ENCODE measurements at places on chromosomes 5 and 9.

GRCh38 chr5:124849774-124850173 lies 103.3 kb upstream of the ZNF608 start:
- no peak for DNase-seq

- DNase-seq, result no peak
Observed at GRCh38 chr9:138068601-138069035, 191.0 kb downstream of the CACNA1B start.

GRCh38 chr5:116068028-116068632 lies 16.7 kb upstream of the COMMD10 start:
- no peak for DNase-seq

GRCh38 chr9:113298311-113298710 lies 4.9 kb downstream of the RNF183 start:
- DNase-seq, result no peak

GRCh38 chr5:14374100-14374499 lies 207.5 kb upstream of the OTULINL start:
- DNase-seq, result no peak

DNA sequence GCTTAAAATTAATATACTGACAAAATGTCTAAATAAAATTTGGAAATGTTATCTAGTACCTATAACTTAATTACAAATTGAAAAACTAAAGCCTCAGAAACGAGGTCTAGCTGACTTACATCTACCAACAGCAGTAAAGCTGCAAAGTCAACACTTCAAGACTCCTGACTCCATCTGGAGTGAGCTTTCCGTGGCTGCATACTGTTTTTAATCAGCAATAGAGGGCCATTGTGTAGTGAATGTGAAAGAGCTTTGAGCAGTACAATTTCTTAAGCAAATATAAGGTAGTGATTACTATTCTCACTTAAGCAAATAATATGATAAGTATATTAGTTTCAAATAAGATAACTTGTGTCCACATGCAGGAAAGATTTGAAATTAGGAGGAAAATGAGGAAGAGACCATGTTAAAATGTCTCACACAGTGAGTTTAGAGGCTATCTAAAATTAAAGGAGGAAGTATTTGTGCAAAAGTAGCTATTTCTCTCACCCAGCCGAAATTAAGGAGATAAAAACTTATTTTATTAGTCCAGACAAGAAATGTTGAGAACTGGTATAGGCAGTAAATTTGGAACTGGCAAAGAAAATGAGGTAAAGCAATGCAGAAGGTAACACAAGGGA lies 6.4 kb downstream of the SPINK6 start:
- no peak for DNase-seq

GRCh38 chr5:130043834-130044233 lies 139.6 kb downstream of the CHSY3 start:
- no peak for DNase-seq

DNA sequence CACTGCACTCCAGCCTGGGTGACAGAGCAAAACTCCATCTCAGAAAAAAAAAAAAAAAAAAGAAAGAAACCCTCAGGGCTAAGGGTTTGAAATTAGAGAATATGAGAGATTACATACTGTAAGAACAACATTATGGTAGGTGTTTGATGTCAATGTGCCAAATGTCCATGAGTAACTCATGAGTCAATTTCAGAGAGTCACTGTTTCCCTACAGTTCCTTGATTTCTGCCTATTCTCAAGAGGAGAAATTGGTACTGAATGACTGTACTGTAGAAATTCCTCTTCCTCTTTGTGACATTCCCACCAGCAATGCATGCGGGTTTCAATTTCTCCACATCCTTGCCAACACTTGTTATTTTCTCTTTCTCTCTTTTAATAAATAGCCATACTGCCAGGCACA lies 35.2 kb downstream of the MARVELD2 start:
- DNase-seq, result no peak

GRCh38 chr9:78167356-78167755 lies 68.5 kb upstream of the CEP78 start:
- DNase-seq, result no peak

DNA sequence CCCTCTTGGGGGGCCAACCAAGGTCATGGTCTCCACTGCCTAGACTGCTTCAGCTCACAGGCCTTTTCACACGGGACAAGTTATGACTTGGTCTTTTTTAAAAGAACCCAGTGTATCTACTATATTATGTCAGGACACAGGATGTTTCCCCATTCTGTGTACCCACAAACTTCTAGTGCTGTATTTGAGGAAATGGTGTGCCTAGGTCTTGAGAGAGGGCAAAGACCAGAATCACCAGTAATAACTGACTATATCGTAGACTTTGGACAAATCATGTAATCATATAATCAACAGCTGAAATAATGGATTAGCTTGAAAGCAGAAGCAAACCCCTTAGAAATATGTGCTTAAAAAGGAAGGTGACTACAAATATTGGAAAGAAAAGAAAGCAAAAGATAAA lies 133.3 kb downstream of the ARL15 start:
- DNase-seq, result no peak

- no peak for DNase-seq
Observed at GRCh38 chr5:94893412-94894135, 275.1 kb downstream of the SLF1 start.

DNA sequence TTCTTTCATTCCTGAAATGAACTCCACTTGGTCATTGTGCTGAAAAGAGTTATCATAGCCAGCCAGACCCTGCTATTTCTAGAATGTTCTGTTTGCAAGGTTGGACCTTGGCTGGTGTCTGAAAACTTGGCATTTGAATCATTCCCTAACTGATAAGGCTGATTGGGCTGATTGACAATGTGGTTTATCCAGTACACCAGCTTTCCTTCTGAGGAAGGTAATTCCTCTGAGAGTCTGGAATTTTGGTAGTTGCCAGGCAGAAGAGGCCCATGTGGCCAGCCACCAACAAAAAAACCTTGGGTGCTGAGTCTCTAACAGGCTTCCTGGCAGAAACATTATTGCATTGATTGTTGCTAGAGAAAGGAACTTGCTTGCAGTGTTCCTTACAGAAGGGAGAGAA lies 15.3 kb downstream of the SEC61B start:
- DNase-seq, result no peak
